ENCODE measurements at places on chromosomes 2 and 18. TPM values are rescaled to one million over a fixed set of nuclear protein-coding genes. Genes with fewer than 3 reads are reported as not detected.

EFEMP1 gene
- total RNA-seq: 0.06 TPM

- H3K27ac ChIP-seq: no peak overlapping the region
- peak; percentile 17 for DNase-seq
- H3K36me3 ChIP-seq: no peaks in the 10 kb centered on the region
- H3K27me3 ChIP-seq: no peaks in the 10 kb centered on the region
- H3K4me3 ChIP-seq: no peak overlapping the region
Measured at GRCh38 chr2:172704072-172704936, 31.3 kb upstream of the RAPGEF4 start.

GRCh38 chr2:159716857-159717256 is 4.6 kb downstream of the MARCHF7 start:
- H3K4me1 ChIP-seq: no peaks in the 10 kb centered on the region
- DNase-seq: no peak
- no peaks in the 10 kb centered on the region for H3K27me3 ChIP-seq
- H3K27ac ChIP-seq: no peak overlapping the region
- no peak overlapping the region for H3K4me3 ChIP-seq

DNA sequence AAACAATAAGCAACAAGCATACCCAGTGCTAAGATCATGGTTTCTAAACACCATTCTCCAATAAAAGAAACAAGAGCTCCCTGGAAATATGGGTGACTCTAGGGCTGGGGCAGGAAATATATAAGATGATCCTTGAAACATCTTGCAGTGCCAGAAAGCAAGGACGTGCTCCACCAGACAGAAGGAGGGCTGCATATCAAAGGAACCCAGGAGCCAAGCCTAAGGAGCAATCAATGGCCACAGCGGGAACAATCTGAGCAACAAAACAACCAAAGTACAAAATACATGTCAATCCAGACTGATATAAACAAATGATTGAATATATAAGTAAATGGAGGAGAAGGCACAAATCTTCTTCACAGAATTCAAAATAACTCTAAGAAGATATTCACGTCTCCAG is 10.1 kb downstream of the SPIRE1 start:
- H3K4me1 ChIP-seq: peaks cover 5% of the 10 kb centered on the region
- H3K27me3 ChIP-seq: no peaks in the 10 kb centered on the region
- H3K36me3 ChIP-seq: no peaks in the 10 kb centered on the region
- no peak for DNase-seq

DNA sequence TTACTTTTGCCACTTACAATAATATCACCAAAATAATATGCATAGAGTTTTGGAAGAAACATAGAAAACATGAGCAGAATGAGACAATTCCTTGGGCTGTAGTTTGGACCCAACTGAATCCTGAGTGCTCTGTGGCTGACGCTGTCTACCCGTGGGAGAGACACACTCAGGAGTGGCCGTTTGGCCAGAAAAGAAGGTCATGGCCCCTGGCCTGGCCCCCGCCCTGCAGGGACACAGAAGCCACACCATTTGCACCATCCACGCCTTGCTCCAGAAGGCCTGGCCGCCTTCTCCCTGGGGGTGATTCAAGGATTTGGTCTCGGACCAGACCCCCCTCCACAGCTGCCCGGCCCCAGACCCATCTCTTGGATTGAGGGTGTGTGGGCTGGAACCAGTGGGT is 6.4 kb upstream of the D2HGDH start:
- no peaks in the 10 kb centered on the region for H3K27me3 ChIP-seq
- no peak overlapping the region for H3K27ac ChIP-seq
- H3K36me3 ChIP-seq: peaks cover 16% of the 10 kb centered on the region
